H7 (cell line): ENCODE measurements at places on chromosomes 12 and 14.

- no peak for DNase-seq
Measured at GRCh38 chr14:82537831-82538230, 1004.2 kb upstream of the SEL1L start.

DNA sequence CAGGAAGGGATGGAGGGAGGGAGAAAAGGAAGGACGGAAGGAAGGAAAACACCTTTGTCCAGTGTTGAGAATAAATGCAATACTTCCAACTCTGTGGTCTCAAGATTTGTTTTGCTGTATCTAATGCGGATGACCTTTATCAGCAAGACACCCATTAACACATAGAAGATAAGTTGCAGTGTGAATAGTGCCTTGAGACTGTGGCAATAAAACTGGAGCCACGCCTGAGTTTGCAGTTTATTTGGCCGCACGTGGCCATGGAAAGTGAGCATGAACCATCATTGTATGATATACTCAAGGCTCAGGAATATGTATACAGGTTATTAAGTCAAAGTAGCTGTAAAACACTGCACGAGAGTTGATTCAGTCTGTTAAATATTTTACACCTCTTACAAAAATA is 113.6 kb upstream of the EEA1 start:
- no peak for DNase-seq

DNA sequence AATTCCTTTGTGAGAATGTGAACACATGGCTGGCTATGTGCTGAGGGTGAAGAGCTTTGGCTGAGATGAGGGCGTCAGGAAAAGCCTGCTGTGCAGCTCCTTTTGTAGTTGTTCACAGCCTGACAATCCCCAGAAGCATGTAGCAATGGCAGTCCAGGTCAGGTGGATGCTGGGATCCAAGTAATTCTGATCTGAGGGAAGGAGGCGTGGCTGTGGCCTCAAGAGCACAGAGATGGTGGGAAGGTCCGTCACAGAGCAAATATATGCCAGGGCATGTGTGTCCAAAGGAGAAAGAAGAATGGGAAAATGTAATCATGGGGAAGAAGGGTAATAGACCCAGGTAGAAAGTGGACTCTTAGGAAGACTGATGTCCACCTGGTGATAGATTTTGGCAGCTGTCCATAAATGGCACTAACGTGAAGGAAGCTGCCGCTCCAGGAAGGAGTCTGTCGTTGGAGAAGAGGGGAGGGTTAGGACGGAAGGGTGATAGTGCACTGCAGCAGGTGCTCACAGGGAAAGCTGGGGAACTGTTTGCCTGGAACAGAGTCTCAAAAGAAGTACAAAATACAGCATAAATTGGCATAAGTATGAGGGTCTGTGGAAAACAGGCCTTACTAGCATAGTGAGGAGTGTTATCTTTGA is 13.8 kb downstream of the MGST1 start:
- no peak for DNase-seq

DNA sequence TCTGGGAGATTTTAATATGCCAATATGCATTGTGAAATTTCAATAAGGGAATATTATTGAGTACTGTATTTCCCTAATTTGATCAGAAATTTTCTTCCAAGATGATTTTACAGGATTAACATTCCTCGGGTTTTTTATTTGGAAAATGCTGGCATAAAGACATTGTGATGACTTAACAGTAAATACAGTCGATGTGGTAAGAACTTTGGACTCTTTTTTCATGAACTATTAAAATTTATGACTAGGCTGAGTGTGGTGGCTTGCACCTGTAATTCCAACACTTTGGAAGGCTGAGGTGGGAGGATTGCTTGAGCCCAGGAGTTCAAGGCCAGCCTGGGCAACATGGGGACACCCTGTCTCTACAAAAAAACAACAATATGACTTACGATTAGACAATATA is 197.1 kb upstream of the RASSF8 start:
- DNase-seq, result no peak

GRCh38 chr14:57609192-57610075 is 115.8 kb upstream of the CCDC198 start:
- DNase-seq, result no peak

GRCh38 chr12:83179999-83180398 is 493.3 kb downstream of the TMTC2 start:
- no peak for DNase-seq

DNA sequence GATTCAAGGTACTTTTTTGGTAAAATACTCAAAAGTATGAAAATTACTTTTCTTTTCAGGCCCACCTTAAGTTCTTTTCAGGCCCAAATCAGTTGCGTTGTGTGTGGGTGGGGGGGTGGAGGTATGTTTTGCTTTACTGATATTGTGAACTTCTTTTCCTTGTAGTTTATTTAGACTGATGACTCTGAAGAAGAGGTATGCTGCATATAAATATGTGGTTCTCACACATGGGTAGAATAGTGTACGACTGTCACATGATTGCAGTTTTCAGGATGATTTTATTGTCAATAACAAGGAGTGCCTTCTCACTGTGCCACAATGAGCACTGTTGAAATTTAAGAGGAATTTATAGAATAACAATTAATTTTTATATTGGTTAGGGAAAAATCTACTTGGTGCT is 166.6 kb upstream of the ATP2B1 start:
- DNase-seq, result no peak

GRCh38 chr14:59481871-59482540 is 2.2 kb downstream of the L3HYPDH start:
- no peak for DNase-seq

DNA sequence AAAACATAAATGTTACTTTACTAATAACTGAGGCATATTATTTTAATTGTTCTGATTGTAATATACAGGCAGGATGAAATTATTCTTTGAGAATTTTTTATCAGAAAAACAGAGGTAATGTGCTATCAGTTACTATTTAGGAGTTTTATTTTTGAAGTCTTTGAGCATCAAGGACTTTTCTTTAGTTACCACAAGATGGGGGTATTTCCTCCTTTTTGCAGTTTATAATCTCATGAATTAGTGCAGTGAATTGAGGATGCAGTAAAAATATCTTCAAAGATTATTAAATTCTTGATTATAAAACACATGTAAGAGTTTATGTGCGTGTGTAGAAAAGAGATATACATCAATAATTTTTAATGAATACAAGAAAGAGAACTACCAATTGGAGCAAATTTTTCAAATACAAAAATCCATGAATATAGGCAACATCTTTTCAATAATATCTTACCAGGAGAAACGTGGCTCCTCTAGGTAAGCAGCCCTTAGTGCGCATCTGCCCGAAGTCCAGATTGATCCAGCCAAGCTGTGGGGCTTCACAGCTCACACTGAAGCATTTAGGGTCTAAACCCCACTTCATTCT is 71.6 kb downstream of the ERGIC2 start:
- no peak for DNase-seq

GRCh38 chr12:75997658-75998057 is 33.9 kb downstream of the PHLDA1 start:
- DNase-seq, result no peak

GRCh38 chr12:13390381-13390861 is 193.9 kb downstream of the EMP1 start:
- no peak for DNase-seq

GRCh38 chr14:101843665-101844064 is 82.2 kb downstream of the PPP2R5C start:
- DNase-seq, result peak; percentile 70

DNA sequence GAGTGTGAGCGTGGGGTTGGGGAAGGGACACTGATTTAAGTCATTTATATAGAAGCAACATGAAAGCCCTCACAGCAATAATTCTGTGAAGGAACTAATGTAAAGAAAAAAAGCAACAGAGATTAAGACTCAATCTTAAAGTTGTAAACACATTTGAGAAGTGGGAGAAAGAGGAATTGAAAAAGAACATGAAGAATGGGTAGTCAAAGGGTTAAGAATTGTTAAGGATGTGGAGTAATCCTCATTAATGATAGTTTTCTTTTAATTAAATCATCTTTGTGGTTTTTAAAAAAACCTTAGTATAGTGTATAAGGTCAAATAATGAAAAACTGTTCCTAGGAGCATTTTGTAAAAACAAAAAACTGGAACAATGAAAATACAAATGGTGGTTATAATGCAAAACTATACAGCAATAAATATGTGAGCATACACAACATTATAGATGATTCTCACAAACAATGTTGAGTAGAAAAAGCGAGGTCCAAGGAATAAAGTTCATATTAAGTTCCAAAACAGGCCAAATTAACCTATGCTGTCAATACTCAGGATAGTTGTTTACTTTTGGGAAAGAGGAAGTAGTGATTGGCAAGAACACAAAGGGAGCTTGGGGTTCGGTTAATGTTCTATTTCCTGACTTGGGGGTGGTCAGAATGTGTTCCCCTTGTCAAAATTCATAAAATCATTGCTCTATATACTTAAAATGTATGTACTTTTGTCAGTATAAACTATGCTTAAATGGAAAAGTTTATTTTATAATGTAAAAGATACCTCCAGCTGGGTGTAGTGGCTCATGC is 120.4 kb upstream of the ATF7IP start:
- DNase-seq, result no peak

GRCh38 chr14:75577729-75578101 is 705 bp upstream of the FLVCR2 start:
- DNase-seq, result peak; percentile 89

DNA sequence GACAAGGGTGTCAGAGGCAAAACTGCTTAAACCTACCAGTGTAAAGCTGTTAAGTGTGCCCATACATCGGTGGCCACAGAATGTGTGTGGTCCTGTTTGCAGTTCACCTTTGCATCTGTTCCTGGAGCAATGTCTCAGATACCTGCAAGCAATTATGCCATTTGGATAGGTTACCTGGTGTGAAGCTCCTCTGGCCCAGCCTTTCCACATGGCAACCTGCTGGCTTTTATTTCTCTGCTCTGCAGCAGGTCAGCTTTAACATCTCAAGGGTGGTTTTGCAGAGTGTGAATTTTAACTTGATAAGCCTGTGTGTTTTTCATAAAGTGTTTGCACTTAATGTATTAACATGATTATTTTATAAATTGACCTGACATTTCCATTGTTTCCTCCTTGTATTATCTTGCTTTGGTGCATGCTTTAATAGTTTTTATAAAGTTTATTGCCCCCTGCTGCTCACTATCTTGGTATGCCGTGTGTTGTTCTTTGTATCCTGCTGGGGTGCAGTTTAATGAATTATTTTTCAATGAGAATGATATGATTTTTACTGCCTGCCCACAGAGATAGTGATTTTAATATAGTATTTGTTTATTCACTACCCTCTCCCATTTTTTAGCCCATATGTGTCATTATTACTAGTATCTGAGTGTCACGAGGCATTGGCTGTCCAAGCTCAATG is 403.8 kb downstream of the NPAS3 start:
- DNase-seq, result no peak

DNA sequence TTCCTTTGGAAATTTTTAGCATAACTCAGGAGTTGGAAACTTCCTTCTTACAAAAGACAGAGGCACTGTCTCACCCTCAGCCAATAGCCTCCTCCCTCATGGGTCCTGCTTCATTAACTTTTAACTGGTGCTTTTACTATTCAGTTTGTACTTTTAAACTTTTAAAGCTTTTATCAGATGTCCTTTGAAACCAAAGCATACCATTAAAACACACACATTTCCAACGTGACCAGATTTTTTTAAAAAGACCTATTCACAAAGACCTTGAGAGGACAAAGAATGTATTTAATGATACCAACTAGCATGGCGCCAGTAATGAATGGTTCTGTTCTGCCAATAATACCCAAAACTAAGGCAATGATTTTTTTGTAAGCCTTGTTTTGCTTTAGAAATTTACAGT is 173.6 kb upstream of the EEA1 start:
- no peak for DNase-seq

GRCh38 chr14:42869681-42870080 is 1263.0 kb downstream of the LRFN5 start:
- no peak for DNase-seq

DNA sequence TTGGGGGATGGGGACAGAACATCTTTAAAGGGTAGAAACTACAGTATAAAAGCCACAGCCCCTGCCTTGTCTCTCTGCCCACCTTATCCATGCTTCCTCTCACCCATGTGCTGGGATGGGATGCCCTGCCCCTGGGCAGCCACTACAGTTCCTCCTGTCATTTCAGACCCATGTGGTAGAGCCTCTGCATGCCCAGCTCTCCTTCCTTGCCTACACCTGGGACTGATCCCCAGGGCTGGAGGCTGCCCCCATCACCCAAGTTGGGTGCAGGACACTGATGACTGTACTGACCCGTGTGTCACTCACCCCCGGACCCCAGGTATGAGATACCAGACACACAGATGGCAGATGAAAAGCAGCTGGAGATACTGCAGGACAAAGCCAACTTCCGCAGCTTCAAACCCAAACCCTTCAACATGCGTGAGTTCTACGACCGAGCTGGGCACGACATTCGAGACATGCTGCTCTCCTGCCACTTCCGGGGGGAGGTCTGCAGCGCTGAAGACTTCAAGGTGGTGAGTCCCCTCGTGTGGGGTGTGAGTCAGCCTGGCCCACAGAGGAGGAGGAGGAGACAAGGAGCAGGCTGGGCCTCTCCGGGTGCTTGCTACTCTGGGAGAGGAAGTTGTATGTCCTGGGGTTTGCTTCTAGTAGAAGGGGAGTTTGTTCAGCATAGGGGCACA is 2.2 kb downstream of the ASIC1 start:
- no peak for DNase-seq

DNA sequence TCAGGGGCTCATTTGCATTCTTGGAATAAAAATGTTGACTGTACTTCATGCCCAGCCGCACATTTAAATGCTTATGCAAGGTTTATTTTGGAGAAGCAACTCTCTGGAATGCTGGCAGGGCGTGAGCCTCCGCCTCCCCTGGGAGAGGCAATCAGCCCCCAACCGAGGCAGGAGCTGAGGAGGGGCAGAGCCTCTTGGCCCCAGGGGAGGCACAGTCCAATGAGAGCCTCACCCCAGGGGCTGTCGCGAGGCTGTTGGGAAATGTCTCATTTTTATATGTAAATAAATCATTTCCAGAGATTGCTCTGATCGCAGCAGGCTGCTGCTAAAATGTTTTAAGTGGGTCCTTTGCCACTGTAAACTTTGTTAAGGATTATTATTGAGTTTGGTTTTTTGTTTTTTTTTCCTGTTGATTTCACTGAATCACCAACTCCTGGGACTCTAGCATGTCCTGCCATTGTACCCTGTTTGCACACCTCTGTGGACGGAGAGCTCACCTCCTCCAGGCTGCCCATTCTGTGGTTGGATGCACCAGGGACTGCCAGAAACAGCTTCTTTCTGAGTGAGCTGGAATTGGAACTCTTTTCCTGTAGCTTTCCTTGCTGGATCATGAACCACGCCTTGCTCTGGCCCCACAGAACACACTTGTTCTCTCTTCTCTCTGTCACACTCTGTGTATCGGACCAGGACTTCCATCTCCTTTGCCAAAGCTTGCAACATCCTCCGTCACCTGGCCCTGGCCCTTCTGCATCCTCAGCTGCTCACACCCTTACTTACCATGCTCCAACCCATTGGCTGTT is 46.9 kb upstream of the FAM181A start:
- DNase-seq, result peak; percentile 70

GRCh38 chr12:106303202-106303820 is 778 bp downstream of the TCP11L2 start:
- peak; percentile 88 for DNase-seq

GRCh38 chr12:9134981-9135628 is 19.4 kb upstream of the A2M start:
- DNase-seq, result peak; percentile 32

GRCh38 chr12:57632958-57633840 is at the start of gene B4GALNT1:
TSS of gene B4GALNT1 (minus strand) at chr12:57633201. CDS start at chr12:57632132, 1,069 bp downstream.
- DNase-seq, result peak; percentile 92

GRCh38 chr14:91890291-91890749 is 23.0 kb upstream of the TC2N start:
- no peak for DNase-seq
